ENCODE measurements at places on chromosomes 7 and 10.
A peak's percentile ranks its signal among the peaks of the same experiment; 100 is the strongest.

DNA sequence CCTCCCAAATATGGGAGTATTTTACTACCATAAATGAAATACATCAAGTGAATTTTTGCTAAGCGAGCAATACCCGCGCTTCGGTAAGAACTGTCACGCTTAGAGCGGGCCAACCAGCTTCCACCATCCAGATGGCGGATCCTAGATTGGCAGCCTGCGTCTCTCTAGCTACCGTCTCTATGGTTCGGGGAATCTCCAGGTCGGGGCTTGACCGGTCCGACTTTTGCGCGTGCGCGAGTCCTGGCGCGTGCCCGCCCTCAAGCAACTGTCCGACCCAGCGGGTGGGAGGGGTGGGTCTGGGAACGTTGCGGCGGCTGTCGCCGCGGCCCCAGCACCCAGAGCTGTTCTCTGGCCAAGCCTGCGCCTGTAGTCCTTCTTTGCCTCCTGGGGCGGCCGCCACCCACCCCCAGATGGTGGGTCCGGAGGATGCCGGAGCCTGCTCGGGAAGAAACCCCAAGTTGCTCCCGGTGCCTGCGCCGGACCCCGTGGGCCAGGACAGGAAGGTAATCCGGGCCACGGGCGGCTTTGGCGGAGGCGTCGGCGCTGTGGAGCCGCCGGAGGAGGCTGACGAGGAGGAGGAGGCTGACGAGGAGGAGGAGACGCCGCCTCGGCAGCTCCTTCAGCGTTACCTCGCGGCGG is at the start of gene TBC1D12:
Gene TBC1D12 (plus strand): TSS at position 338 of the 639 bp plus-strand sequence. CDS start 73 bp downstream, at position 411.
- DNase-seq, result peak; percentile 86

DNA sequence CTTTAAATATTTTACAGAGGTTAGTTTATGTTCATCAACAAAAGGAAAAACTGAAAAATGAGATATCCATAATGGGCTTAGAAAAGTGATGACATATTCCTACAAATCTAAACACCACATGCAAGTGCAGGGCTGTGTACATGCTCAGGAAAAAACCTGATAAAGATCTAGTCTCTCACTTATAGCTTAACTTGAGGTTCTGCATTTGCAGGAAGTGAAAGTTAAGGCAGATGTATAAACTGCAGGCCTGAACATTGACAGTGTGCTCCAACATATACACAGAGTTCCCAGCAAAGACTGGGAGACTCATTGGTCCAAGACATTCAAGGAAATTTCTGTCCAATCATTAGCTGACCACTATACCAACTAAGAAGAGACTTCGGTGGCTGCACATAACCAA is 63.8 kb upstream of the RET start:
- no peak for DNase-seq

DNA sequence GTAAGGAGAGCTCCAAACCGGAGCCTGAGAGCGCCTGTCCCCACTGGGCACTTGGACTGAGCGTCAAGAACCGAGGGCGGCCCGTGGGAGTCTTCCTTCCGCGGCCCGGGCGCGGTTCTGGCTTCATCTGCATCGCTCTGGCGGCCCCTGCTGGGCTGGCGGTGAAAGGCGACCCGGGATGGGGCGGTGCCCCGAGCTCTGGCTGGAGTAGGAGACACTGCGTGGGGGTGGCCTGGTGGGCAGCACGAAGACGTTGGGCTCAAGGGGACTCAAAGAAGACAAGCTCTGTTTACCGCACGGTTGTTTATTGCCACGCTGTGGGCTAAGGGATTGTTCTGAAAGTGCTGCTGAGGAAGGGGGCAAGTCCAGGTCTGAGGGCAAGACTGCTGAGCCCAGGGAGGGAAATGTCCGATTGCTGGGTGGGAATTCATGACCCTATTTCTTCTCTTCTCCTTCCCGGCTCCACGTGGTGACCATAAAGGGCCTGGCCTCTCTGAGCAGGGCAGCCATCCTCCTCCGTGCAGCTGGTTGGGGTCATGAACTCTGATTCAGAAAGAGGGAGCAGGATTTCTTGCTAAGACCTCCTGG is 29.8 kb downstream of the PLAU start:
- DNase-seq, result peak; percentile 61

DNA sequence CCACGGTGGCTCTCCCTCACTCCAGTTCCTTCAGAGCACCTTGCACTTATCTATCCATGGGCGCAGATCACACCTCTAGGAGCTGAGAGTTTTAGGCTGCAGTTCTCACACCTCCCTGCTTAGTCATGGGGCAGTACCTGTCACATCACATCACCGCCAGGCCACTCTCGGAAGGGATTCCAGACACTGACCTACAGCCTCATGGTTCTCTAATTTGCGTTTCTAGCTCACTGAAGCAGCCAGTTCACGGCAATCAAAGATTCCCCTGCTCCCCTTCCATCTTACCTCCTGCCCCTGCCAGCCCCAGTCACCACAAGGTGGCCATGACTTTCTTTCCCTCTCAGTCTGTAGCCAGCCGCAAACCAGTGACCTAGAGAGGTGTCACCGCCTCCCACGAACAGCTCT is 34.2 kb downstream of the ADRB1 start:
- DNase-seq, result no peak

DNA sequence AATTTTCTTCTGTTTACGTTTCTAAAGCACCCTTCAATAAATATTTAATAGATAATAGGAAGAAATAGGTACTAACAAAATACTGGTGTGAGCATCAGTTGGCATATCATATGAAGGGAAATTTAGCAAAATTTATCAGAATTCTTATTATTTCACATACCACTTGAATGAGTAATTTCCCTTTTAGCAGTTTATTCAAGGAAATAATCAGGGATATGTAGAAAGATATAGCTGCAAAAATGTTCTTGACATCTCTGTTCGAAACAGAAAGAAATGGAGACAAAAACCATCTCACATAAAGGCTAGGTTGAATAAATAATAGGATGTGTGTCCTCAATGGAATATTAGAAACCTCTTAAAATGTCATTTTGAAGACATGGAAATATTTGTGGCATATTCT is 35.8 kb upstream of the PIP4K2A start:
- no peak for DNase-seq
